ENCODE measurements at places on chromosomes 7 and 10. TPM values are rescaled to one million over a fixed set of nuclear protein-coding genes. Genes with fewer than 3 reads are reported as not detected.

DNA sequence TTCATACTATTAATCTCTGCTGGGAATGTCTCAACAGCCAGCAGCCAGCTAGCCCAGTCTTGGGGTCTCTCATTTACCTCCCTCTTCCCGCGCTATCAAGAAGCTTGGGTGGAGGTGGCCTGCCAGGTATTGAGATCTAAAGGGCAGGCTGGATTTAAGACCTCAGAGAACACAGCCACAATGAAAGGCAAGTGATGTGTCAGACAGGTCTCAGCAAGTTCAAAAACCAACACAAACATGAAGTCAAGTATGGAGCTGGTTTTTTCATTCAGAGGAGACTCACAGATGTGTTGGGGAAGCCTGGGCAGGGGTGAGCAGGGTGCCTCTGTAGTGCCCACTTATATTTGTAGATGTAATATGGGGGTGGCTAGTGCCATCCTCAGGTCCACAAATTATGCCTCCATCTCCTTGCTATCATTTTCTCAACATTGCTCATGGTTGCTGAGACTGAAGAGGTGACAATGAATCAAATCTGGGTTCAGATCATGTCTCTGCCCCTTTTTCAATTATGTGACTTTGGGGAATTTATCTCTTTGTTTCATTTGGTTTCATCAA is 27.7 kb upstream of the CROT start:
- no peak for DNase-seq

The BTBD16 gene
- total RNA-seq, result not detected

GRCh38 chr7:153017223-153017622 is 257.7 kb downstream of the ACTR3B start:
- DNase-seq, result no peak

- DNase-seq, result no peak
Measured at GRCh38 chr7:24914465-24914859, 65.5 kb downstream of the OSBPL3 start.

The CHAT gene
- total RNA-seq, result not detected

The XRCC2 gene
- total RNA-seq, result 0.72 TPM

DNA sequence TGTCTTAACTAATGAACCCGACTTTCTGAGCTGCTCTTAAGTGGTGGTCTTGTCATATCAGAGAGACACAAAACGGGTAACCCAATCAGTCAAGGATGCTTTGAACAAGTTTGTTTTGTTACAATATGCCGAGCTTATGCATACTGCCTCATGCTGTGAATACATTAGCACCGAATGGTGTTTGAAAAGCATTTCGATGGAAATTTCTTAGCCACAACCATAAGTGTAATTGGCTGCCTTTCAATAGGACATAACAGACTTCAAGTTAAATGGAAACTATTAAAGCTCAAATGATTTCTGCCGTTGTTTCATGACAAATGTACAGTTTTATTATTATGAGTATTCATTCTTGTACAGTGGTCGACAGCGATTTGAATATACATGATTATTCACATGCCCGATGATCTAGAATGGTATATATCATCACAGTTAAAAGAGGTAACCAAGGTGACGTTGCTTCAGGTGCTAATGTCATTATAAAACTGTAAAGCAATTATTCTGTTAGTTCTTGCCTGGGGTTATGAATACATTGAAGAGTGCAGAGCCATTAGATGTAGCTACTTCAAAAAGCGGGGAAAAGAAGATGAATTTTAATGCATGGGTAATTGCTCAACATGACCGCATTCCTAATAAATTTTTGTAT is 118.8 kb downstream of the EBF3 start:
- no peak for DNase-seq
